ENCODE measurements at places on chromosomes 7 and 10.

- no peak for DNase-seq
These were observed 58.3 kb downstream of the MALSU1 start for GRCh38 chr7:23357190-23358093.

GRCh38 chr7:131164025-131164925, 163.4 kb upstream of the MKLN1 start:
- no peak for DNase-seq

GRCh38 chr10:98431016-98431415, 15.7 kb downstream of the HPS1 start:
- no peak for DNase-seq

GRCh38 chr7:151687523-151688235, 168.0 kb upstream of the RHEB start:
- DNase-seq = no peak
